ENCODE measurements at places on chromosomes 12 and 14. TPM values are rescaled to one million over a fixed set of nuclear protein-coding genes. Genes with fewer than 3 reads are reported as not detected.
A peak's percentile ranks its signal among the peaks of the same experiment; 100 is the strongest.

DNA sequence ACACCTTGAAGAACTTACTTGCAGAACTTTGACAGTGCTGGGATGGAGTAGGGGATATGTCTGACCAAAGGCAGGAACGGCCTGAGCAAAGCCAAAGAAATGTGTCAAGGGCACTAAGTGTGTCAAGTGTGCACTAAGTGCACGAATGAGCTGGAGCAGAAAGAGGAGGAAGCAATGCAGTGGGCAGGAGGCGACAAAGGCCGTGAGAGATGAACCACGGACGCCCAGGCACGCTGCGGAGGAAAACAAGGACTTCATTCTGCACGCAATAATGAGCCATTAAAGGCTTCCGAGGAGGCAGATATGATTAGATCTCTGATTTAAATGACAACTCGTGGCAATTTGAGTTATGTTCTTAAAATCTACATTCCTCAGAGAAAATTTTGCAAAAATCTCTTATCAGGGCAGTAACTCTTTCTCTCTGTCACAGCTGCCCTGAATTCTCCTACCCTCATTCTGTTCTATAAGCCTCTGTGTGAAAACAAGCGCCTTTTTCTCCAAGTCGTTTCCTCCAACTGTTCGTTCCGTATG is 25.3 kb downstream of the GRIN2B start:
- no peaks in the 10 kb centered on the region for H3K36me3 ChIP-seq
- H3K27ac ChIP-seq, result no peak overlapping the region
- no peaks in the 10 kb centered on the region for H3K27me3 ChIP-seq

DNA sequence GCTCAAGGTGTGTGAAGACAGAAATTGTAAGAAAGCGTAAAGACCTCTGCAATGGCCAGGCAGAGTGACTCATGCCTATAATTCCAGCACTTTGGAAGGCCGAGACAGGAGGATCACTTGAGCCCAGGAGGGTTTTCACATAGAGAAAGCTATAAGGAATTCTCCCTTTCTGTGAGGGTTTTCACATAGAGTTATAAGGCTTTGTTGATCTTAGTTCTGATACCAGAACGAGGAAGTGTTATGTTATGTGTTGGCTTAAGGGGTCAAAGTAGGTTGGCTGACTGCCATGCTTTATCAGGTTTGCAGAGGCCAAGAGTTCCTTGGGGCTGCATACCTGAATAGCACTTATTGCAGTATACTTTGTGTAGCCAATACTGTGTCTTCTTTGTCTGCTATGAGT is 139.1 kb downstream of the ERC1 start:
- H3K4me3 ChIP-seq, result no peak overlapping the region
- no peak overlapping the region for H3K27ac ChIP-seq
- no peak for DNase-seq
- peaks cover 6% of the 10 kb centered on the region for H3K36me3 ChIP-seq
- H3K27me3 ChIP-seq, result peaks cover 2% of the 10 kb centered on the region

DNA sequence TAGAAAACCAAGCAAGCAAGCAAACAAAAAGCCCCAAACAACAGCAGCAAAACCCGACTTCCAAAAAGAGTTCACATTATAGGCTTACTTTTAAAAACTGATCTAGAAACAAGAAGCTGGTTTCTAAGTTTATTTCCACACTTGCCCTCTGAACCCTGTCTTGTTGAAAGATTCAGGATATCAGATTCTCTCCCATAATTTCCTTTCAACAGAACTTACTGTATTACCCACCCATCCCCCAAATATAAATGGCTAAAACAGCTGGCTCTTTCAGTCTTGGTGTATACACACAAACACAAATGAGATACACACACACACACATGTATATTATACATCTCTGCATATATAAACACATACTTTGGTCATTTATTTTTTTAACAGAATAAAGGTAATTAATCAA is 460.9 kb downstream of the ZFP36L1 start:
- no peak for DNase-seq
- H3K27me3 ChIP-seq, result no peaks in the 10 kb centered on the region
- no peaks in the 10 kb centered on the region for H3K4me1 ChIP-seq
- no peak overlapping the region for H3K27ac ChIP-seq
- no peaks in the 10 kb centered on the region for H3K36me3 ChIP-seq
- H3K4me3 ChIP-seq, result no peak overlapping the region

DNA sequence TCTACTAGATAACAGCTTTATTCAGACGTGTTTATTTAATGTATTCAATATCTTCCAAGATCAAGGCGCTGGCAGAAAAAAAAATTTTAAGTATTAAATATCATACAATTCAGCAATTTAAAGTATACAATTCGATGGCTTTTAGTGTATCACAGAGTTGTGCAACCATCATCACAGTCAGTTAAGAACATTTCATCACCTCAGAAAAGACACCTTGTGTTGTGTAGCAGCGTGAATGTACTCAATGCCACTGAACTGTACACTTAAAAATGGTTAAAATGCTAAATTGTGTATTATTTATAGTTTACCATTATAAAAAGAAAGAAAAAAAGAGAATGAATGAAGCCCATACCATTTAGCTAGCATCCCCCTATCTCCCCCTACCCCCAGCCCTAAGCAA is 96.4 kb downstream of the RIN3 start:
- H3K36me3 ChIP-seq, result peaks cover 6% of the 10 kb centered on the region
- no peak overlapping the region for H3K27ac ChIP-seq

The NRIP2 gene
- total RNA-seq, result not detected

The KRT73 gene
- not detected for total RNA-seq

The TSPAN11 gene
- not detected for total RNA-seq

- H3K36me3 ChIP-seq, result peaks cover 10% of the 10 kb centered on the region
- H3K27me3 ChIP-seq, result no peaks in the 10 kb centered on the region
- H3K4me1 ChIP-seq, result peaks cover 43% of the 10 kb centered on the region
- peak overlapping the region; percentile 96 for H3K4me3 ChIP-seq
- DNase-seq, result no peak
Measured at GRCh38 chr12:79935624-79936345, 888 bp upstream of the PPP1R12A start.

The TRIAP1 gene
- total RNA-seq, result 55.7 TPM

The KRT78 gene
- total RNA-seq, result not detected

The MEG3 gene
- total RNA-seq, result not detected

DNA sequence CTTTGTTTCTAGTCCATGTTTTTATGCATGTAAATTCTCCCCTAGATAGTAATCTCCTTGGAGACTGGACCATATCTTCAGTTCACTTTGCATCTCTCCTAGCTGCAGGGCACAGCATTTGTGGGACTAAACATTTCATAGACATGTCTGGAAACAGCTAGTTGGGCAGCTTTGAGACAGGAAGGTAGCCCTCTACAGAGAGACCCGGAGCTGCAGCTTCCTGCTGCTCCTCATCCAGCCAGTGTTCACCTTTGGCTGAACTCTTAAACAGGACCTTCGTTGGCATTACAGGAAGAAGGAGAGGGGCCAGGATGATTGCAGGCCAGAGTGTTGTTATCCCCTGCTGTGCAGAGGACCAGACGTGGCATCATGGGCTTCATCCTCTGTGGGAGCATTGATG is 52.9 kb downstream of the GNS start:
- H3K27me3 ChIP-seq, result no peaks in the 10 kb centered on the region
- no peak for DNase-seq
- no peak overlapping the region for H3K27ac ChIP-seq
- peaks cover 9% of the 10 kb centered on the region for H3K36me3 ChIP-seq

The RAD51AP1 gene
- 34.1 TPM for total RNA-seq

DNA sequence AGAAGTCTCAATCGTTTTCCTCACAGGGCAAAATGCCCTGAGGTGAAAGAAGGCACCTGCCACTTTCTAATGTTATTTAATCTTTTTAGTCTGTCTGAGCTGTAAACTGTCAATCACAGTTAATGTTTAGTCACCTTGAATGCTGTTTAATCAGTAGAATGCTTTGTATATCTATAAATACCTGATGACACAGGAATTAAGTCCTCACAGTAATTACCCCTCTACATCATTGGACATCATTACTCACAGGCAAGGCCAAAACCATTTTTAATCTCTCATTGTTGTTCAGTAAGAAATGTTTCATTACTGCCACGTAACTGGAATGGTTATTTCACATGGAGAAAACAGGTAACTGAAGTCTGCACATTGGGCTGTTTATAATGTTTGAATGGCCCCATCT is 178.8 kb downstream of the EXOC5 start:
- H3K4me3 ChIP-seq, result no peak overlapping the region
- H3K27ac ChIP-seq, result no peak overlapping the region
- H3K4me1 ChIP-seq, result no peaks in the 10 kb centered on the region

- no peaks in the 10 kb centered on the region for H3K4me1 ChIP-seq
- H3K36me3 ChIP-seq, result no peaks in the 10 kb centered on the region
- H3K27ac ChIP-seq, result no peak overlapping the region
- no peak overlapping the region for H3K4me3 ChIP-seq
- no peak for DNase-seq
Measured at GRCh38 chr14:78851189-78851588, 681.0 kb downstream of the NRXN3 start.

The TPPP2 gene
- not detected for total RNA-seq

The EPYC gene
- total RNA-seq, result not detected

DNA sequence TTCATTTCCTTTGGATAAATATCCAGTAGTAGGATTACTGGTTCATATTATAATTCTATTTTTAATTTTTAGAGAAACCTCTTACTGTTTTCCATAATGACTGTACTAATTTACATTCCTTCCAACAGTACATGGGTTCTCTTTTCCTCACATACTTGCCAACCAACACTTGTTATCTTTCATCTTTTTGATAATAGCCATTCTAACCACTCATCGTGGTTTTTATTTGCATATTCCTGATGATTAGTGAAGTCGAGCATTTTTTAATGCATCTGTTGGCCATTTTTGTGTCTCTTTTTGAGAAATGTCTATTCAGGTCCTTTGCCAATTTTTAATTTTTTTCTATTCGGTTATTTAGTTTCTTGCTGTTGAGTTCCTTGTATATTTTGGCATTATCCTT is 457.7 kb upstream of the PDE3A start:
- no peaks in the 10 kb centered on the region for H3K27me3 ChIP-seq
- no peak overlapping the region for H3K4me3 ChIP-seq
- H3K27ac ChIP-seq, result no peak overlapping the region

The HRK gene
- total RNA-seq, result not detected

- no peak overlapping the region for H3K27ac ChIP-seq
- H3K4me3 ChIP-seq, result no peak overlapping the region
- H3K27me3 ChIP-seq, result peaks cover 2% of the 10 kb centered on the region
- peaks cover 2% of the 10 kb centered on the region for H3K4me1 ChIP-seq
Measured at GRCh38 chr12:21987755-21988154, 46.5 kb upstream of the ABCC9 start.

DNA sequence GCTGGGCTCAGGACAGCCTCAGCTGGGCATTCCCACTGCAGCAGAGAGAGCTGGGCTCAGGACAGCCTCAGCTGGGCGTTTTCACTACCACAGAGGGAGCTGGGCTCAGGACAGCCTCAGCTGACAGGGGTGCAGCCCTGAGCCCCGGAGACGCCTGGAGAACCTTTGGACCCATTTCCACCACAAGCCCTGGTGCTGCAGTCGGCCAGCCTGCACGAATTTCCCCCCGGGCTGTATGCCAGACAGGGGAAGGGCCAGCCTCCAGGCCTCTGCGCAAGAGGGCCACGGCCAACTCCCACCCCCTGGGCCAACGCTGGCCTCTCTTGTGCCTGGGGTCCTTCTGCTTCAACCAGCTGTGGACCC is 2.6 kb upstream of the C14orf180 start:
- DNase-seq, result no peak
- H3K36me3 ChIP-seq, result no peaks in the 10 kb centered on the region
- H3K4me1 ChIP-seq, result no peaks in the 10 kb centered on the region
- no peak overlapping the region for H3K27ac ChIP-seq
- H3K4me3 ChIP-seq, result no peak overlapping the region
- H3K27me3 ChIP-seq, result no peaks in the 10 kb centered on the region

DNA sequence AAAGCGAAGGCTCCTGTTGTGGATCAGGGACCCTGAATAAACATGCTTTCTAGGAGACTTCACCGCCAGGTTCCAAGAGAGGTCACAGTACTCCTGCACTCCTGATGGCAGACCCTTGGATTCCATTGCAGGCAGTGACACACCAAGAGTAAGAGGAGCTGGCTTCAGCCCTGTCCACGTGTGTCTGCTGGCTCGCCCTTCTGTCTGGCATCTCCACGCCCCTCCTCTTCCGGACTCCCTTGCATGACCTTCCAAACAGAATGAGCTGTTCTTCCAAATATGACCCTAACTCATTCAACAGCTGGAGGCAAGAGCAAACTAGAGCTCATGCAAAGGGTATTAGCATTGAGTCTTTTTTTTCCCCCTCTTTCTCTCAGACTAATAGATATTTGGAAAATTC is 233.0 kb upstream of the PLEKHG7 start:
- no peaks in the 10 kb centered on the region for H3K36me3 ChIP-seq
- peaks cover 30% of the 10 kb centered on the region for H3K4me1 ChIP-seq
- peak overlapping the region; percentile 81 for H3K27ac ChIP-seq
- H3K27me3 ChIP-seq, result no peaks in the 10 kb centered on the region

The ITGA7 gene
- total RNA-seq, result 1.1 TPM

DNA sequence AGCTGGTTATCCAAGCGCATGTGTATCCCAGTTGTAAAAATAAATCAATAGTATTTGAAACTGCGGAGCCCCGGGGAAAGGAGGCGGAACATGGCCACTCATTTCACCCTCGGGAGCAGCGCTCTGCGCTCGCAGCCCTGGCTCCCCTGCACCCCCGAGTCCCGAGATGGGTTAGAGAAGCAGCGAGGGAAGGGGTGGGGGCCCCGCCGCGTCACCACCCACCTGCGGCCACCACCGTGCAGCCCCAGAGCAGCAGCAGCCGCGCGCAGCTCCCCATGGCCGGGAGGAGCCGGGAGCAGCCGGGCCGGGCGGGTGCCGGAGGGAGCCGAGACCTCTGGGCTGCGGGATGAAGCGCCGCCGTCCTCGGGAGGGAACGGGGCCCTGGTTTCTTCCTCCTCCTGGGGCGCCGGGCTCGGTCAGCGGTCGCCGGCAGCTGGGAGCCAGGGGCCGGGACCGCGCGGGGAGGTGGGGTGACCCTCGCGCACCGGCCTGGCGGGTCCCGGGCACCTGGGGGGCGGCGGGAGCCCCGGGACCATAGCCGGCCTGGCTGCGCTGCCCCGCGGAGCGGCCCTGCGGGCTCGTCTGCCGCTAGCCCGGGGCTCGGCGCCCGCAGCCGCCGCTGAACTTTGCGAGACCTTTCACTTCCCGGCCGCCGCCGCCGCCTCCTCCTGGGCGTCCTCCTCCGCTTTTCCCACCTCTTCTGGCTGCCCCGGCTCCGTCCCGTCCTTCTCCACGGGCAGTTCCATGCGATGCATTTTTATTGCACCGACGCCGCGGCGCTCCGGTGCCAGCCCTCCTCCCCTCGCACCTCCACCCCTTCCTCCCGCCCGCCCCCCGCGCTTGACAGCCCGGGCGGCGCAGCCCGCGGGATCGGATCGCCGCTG is at the start of gene NTN4:
Gene NTN4, minus strand, starts transcription at position 732 of the 884 bp plus-strand sequence. Its CDS starts 455 bp downstream, at position 277.
- no peak for DNase-seq
- H3K27me3 ChIP-seq, result peaks cover 76% of the 10 kb centered on the region
- H3K4me3 ChIP-seq, result peak within 1 kb of the TSS; percentile 76
- no peak within 1 kb of the TSS for H3K27ac ChIP-seq
- H3K4me1 ChIP-seq, result peaks cover 10% of the 10 kb centered on the region

All from activated T-helper 1 cell treated with anti-CD3 and anti-CD28 coated beads, Interleukin-12 subunit alpha, Interleukin-12 subunit beta, Interleukin-2, Interleukin-4 antibody, amounts not matched to agents 30 ng/mL and 10 ng/mL and 1 ng/mL, durations not matched to agents 14 hours and 24 hours and 36 hours (primary cell).